Suprapubic skin (tissue), 4 donors: ENCODE measurements at places on chromosomes 6 and 20. TPM values are rescaled to one million over a fixed set of nuclear protein-coding genes. Genes with fewer than 3 reads are reported as not detected.

GRCh38 chr6:37688078-37688850 lies 9.4 kb downstream of the MDGA1 start:
- H3K27ac ChIP-seq: no peak overlapping the region
- H3K4me3 ChIP-seq: no peak overlapping the region
- H3K27me3 ChIP-seq: peaks cover 13% of the 10 kb centered on the region

DNA sequence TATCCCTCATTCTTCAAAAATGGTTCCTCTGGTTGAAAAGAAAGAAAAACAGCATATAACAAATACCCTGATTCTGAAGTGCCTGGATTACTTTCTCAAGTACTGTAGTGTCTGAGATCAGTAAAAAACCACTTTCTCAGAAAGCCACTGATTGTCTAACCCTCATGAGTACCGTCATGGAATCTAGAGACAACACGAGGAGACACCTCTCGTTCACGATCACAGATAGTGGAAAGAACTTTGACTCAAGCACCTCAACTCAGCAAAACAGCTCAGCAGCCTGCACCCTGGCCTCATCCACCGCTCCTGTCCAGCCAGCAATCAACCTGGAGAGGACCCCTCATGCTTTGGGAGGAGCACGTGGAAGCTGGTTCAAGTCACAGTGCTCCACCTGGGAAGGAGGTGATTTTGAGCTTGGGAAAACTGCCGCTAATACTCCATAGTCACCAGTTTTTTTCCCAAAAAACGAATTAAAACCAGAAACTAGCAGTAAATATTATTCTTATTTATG lies 1.0 kb downstream of the SCML4 start:
- H3K4me3 ChIP-seq: no peak overlapping the region
- no peak for DNase-seq
- peaks cover 26% of the 10 kb centered on the region for H3K4me1 ChIP-seq
- no peak overlapping the region for H3K27ac ChIP-seq
- H3K27me3 ChIP-seq: peaks cover 21% of the 10 kb centered on the region
- H3K36me3 ChIP-seq: no peaks in the 10 kb centered on the region

DNA sequence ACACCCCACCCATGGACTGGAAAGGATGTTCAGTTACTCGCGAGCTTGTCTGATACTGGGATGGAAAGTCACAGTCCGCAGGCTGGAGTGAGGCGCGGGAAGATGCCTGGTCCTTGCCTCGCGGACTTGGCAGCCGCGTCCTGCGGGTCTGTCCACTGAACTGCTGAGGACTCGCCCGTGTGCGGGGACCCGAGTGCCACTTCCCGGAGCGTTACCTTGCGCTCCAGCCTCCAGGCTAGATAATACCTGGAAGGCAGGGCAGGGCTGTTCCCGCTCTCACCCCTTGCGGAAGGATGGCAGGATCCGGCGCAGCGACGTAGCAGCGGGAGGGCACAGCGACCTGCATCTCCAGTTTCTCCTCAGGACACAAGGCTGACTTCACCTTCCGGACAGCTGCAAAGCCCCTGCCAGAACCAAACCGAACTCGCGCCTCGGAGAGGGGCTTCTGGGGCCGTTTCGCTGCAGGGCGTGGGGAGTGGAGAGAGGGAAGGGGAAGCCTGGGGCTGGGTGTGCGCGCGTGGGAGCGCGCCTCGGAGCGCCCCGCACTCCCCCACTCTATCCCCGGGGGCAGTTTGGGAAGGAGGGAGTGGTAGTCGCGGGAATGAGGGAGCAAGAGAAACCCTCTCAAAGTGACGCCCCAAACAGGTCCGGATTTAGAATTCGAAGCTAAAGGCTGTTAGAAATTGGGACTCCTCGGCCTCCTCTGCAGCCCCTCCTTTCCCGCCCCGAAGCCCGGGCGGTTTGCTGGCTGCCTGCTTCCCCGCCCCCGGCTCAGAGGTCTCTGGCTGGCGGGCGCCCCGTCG lies at the start of gene KCNQ5:
Gene KCNQ5, plus strand, starts transcription at position 774 of the 803 bp plus-strand sequence.
- H3K4me3 ChIP-seq: peak within 1 kb of the TSS; percentile 62
- no peaks in the 10 kb centered on the region for H3K36me3 ChIP-seq
- no peak for DNase-seq
- no peak within 1 kb of the TSS for H3K27ac ChIP-seq

DNA sequence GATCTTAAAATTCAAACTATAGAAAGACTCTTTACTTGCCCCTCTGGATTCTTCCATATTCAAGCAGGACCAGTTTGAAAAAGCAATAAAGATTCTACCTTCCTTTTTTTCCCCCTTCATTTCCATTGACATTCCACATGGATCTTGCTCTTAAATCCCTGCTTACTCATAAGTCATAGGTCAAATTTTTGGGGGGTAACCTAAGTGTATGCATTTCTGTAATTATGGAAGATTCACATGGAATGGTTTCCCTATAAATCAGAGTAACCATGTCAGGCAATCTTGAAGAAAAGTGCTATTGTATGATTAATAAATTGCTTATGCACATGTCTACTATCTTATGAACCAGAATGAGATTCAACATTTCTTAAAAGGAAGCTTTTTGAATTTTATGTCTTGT lies 551.0 kb downstream of the HAO1 start:
- H3K36me3 ChIP-seq: no peaks in the 10 kb centered on the region
- H3K4me3 ChIP-seq: no peak overlapping the region
- no peaks in the 10 kb centered on the region for H3K4me1 ChIP-seq
- no peak for DNase-seq

The OXT gene
- not detected for total RNA-seq

The RAET1E gene
- 14.4 TPM for total RNA-seq

The SULF2 gene
- total RNA-seq: 38.8 TPM

The ABHD16A gene
- total RNA-seq: 49.4 TPM
